Mononuclear cell (primary cell): ENCODE measurements at places on chromosomes 1 and 21. TPM values are rescaled to one million over a fixed set of nuclear protein-coding genes. Genes with fewer than 3 reads are reported as not detected.

The APOBEC4 gene
- total RNA-seq: 0.10 TPM

The CACNA1E gene
- total RNA-seq: under 0.01 TPM

The RUNX1 gene
- 51.2 TPM for total RNA-seq

The FCER1G gene
- total RNA-seq: 190 TPM

The PGBD2 gene
- total RNA-seq: 0.73 TPM
